ENCODE measurements at places on chromosomes 4 and X.

DNA sequence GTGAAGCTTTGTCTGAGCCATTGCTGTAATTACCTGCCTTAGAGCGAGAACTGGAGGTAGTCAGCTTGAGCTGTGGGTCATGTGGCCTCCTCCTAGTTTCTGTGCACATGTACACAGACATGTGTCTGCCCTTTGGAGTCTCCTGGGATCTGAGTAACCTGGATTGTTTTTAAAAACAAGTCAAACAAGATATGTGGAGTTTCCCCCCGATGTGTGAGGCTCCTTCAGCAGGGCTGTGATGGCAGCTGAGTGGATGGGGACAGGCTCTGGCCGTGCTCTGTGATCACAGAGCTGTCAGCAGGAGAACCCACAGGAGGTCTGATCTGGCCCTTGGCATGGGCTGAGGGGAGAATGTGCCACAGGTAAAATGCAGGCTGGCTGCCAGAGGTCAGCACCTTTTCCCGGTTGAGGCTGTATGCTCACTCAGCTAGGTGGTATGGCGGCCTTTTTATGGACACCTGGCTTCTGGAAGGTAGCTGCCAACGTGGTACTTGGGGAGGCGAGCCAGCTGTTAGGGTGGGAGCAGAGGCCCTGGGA is 38.4 kb downstream of the NOP14 start:
- DNase-seq = no peak

- no peak for DNase-seq
These were observed 75.2 kb upstream of the PLAC8 start for GRCh38 chr4:83189631-83190136.

- no peak for DNase-seq
These were observed 641.5 kb downstream of the FAT4 start for GRCh38 chr4:125956276-125956675.

- DNase-seq = no peak
These were observed 190.6 kb downstream of the FRAS1 start for GRCh38 chr4:78247536-78248285.

- DNase-seq = no peak
These were observed 17.6 kb upstream of the WAS start for GRCh38 chrX:48665991-48666390.

- DNase-seq = no peak
These were observed 204.7 kb upstream of the GABRA2 start for GRCh38 chr4:46594661-46595060.

DNA sequence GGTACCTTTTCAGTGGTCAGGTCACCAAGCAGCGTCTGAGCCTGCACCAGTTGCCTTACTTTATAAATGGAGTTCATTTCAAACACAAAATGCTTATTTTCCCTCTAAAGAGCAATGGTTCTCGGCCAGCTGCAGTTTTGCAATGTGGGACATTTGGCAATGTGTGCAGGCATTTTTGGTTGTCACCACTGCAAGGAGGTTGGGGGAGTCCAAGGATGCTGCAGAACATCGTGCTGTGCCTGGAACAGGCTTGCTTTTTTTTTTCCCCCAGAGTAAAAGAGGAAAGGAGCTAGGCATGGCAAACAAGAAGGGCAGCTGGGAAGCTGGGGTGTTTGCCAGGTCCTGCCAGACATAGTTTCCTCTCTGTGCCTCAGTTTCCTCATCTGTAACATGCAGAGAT is 115.6 kb downstream of the GPR143 start:
- no peak for DNase-seq

DNA sequence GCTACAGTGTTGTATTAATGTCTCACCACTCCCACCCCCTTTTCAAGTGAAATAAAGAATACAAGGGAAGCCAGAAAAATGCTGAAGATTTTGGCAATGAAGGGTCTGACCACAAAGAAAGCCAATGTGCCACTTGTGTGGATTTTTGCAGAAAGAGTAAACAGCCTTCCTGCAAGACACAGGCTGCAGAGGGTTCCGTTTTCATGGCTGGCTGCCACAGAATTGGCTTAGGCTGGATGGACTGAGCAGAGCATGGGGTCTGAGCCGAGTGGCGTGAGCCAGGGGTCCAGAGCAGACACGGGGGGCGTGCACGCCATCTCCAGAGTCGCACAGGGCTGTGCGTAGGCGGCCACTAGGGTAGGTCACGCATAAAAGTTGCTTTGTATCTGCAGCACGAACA is 69.2 kb downstream of the MTNR1A start:
- DNase-seq = no peak

- DNase-seq = no peak
These were observed 21.2 kb downstream of the ARHGAP10 start for GRCh38 chr4:147753047-147753446.

DNA sequence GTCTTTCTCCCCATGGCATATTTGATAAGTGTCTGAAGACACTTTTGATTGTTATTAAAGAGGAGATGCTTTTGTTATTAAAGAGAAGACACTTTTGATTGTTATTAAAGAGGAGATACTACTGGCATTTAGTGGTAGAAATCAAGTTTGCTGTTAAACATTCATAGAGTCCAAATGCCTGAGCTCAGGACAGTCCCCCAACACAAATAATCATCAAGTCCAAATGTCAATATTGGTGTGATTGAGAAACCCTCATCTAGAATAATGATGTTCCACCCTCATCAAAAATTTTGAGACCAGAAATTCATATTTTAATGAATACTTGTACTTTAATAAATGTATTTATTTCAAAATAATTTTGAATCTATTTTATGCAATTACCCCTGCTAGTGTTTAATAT is 1412.9 kb upstream of the PCDH7 start:
- no peak for DNase-seq

DNA sequence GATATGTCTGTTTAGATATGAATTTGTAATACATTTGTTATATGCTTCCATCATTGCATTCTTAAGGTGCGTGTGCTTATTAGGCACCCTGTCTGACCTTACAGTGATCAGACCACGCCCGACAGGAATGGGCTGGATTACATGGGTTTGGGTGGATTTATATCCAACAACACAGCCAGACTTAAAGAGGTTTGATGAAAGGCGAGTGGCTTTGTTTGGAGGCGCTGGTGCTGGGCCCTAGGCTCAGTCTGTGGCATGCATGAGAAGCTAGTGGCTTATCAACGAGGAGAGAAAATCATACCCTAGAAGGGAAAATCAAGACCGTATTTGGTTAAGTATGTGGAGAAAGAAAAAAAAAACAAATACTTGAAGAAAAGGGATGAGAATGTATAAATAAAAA is 80.7 kb downstream of the STOX2 start:
- no peak for DNase-seq

GRCh38 chr4:98639108-98639507 is 19.3 kb downstream of the TSPAN5 start:
- no peak for DNase-seq

GRCh38 chr4:63583561-63583960 is 825.7 kb downstream of the TECRL start:
- DNase-seq = no peak

GRCh38 chr4:189771696-189772361 is 168.8 kb upstream of the FRG1 start:
- DNase-seq = no peak

GRCh38 chrX:40243755-40244515 is 146.2 kb upstream of the BCOR start:
- DNase-seq = no peak

DNA sequence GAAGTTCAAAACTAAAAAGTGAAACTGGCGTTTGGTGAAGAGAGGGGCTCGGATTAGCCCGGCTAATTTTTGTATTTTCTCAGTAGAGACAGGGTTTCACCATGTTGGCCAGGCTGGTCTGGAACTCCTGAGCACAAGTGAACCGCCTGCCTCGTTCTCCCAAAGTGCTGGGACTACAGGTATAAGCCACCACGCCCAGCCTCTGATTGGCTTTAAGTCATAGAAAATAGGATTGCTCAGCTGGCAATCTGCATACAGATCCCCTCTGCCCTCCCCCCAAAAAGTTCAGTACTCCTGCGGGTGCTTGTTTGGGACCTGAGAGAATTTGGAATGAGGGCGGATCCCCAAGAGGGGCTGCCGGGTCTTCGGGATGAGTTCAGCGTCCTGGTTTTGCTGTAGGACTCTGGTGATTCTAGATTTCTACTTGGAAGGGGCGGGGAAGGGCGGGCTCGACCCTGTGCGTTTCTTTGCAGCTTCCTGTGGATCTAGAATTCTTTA is 537 bp upstream of the PRKX start:
- DNase-seq = no peak

DNA sequence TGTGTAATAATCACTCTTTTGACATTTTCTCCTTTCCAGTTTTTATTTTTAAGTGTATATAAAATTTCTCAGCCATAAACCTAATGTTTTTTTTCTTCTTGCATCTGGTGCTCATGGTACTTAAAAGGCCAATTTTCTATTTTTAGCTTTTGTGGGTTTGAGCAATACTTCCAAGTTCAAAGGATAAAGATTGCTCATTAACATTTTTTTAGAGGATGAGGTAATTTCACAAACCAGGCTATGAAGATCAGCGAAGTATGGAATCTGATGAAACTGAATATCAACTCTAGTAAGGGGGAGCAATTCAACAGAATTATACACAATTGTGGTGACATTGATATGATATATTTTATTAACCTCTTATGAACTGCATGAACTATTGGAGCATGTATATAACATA is 25.8 kb upstream of the KLHL34 start:
- no peak for DNase-seq

- DNase-seq = no peak
These were observed 1163.2 kb downstream of the PCDH18 start for GRCh38 chr4:136369073-136369472.

DNA sequence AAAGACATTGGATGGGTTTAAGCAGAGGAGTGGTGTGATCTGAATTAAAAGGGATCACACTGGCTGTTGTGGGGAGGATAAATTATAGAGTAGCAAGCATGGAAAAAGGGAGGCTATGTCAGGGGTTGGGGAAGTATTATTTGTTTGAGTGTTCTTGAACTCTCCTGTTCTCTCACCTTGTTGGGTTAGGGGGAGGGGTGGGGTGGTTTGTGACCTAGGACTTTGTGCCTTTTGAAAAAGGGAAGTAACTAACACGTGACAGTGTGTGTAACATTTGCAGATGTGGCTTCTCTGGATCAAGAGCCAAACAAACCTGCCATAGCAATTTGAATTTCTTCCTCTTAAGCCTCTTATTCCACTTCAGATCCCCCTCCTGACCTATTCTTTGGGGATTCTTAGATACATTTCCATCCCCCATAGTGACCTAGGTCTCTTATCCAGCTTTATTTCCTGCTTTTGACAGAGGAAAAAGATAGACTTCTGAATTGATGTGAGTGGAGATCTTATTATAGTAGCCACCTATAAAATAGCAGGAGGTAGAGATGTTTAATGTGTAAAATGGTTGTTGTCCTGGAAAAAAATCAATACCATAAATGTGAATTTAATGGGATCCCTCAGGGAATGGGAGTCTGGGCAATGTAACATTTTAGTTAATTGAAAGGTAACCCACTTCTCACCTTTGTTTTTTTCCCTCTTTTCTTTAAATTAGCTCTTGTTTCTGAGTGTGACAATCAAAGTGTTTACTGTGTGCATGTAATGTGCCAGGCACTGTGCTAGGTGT is 120.4 kb downstream of the CT47B1 start:
- DNase-seq = no peak

GRCh38 chrX:87736576-87736975 is 219.0 kb downstream of the KLHL4 start:
- DNase-seq = no peak

- no peak for DNase-seq
These were observed 2.8 kb upstream of the AMTN start for GRCh38 chr4:70515367-70516250.

- no peak for DNase-seq
These were observed 32.1 kb downstream of the HUWE1 start for GRCh38 chrX:53654376-53654775.

- no peak for DNase-seq
These were observed 129.2 kb upstream of the MSX1 start for GRCh38 chr4:4730249-4730648.

DNA sequence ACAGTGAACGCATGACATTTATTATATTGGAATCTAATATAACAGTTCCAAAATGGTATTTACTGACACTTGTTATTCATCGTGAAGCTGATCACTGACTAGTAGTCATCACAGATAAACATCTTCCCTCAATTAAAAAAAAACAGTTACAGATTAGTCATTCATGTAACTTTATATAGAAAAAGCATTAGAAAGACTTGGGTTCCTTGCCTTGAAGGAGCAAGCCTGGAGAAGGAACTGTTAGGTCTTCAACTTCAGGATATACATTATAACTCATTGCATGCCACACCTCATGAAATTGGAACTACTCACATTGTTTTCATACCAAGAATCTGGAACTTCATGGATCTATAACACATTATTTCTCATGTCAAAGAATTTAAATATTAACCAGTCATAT is 317.7 kb downstream of the CCSER1 start:
- no peak for DNase-seq

- no peak for DNase-seq
These were observed 6.1 kb downstream of the ENOX2 start for GRCh38 chrX:130896802-130897501.

DNA sequence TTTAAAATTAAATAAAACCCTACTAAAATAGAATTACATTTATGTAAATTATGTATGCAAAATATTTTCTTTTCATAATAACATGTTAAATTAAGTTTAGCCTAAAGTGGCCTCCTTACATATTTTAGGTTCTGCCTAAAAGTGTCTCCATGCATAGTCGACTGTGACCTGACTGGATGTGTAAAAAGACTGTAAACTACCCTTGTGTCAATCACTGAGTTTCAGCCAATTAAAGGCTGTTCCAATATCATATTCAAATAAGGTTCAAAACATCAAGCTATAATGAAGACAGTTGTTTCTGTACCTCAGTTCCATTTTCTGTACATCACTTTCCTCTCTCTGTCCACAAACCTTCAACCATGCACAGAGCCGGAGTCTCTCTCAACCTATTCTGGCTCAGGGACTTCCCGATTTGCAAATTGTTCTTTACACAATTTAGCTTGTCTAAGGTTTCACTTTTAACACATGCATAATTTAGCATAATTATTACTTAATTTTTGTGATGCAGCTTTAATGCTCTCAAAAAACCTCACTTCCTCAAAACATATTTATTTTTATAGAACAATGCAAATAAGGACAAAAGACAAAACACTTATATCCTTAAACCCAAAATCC is 60.1 kb downstream of the SH3RF1 start:
- DNase-seq = no peak

GRCh38 chr4:55336138-55337034 is 9.7 kb upstream of the SRD5A3 start:
- no peak for DNase-seq

Data from central memory CD4-positive, alpha-beta T cell (primary cell).